ENCODE measurements at places on chromosomes 3 and 15. TPM values are rescaled to one million over a fixed set of nuclear protein-coding genes. Genes with fewer than 3 reads are reported as not detected.

The CILP gene
- total RNA-seq: not detected

The EPHB1 gene
- 0.98 TPM for total RNA-seq

The SENP7 gene
- total RNA-seq: 12.3 TPM

The SPTBN5 gene
- 0.46 TPM for total RNA-seq

The CAMK2N2 gene
- total RNA-seq: 0.18 TPM

The WNT5A gene
- total RNA-seq: not detected

The GCSAM gene
- 12.1 TPM for total RNA-seq

The CDHR4 gene
- total RNA-seq: 0.32 TPM

The ZPLD1 gene
- total RNA-seq: not detected

The CDV3 gene
- 204 TPM for total RNA-seq

The CMTM8 gene
- 9.3 TPM for total RNA-seq

The GOLGA6B gene
- total RNA-seq: not detected

The GABRR3 gene
- total RNA-seq: not detected

The BCHE gene
- not detected for total RNA-seq

The GABRG3 gene
- total RNA-seq: not detected

The CXCR6 gene
- total RNA-seq: 0.42 TPM

The EFCAB12 gene
- 0.56 TPM for total RNA-seq

The MKRN3 gene
- 2.2 TPM for total RNA-seq

The ADPRH gene
- 2.5 TPM for total RNA-seq

The PPARG gene
- total RNA-seq: 1.1 TPM

The UPK1B gene
- total RNA-seq: 0.25 TPM

The IQCH gene
- total RNA-seq: 1.8 TPM

Data from activated CD4-positive, alpha-beta T cell treated with anti-CD3 and anti-CD28 coated beads for 36 hours (primary cell).